ENCODE measurements at places on chromosomes 11 and 22. TPM values are rescaled to one million over a fixed set of nuclear protein-coding genes. Genes with fewer than 3 reads are reported as not detected.

DNA sequence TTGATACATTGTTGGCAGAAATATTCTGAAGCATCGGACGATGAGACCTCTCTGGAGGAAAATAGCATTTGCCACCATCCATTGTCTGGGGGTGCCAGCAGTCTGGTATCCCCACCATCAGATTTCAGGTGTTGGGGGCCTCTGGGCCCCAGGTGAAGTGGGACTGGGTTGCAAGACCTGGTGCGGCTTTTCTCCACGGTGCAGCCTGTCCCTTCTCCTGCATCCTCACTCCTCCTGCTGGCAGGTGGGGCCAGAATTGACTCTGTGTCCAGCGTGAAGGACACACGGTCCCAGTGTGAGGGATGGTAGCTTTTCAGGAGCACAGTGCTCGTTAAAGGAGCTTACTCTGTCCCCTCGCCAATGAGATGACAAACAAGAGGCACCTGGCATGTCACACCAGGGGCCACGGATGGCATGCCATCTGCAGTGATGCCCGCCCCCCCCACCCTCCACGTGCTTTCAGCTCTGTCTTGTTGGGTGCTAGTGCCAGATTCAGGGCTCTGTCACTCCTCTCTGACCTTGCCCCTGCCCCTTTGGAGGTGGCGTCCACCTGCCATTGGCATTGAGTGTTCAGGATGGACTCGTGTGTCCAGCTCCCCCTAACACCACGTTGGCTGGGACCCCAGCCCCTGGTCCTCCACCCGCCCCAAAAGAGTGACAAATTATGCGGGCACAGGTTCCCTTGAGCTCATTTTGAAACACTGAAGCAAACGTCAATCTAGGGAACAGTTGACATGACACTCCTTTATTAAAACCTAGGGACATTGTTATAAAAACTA is 62.4 kb downstream of the PARVG start:
- peaks cover 15% of the 10 kb centered on the region for H3K27me3 ChIP-seq
- H3K4me1 ChIP-seq, result no peaks in the 10 kb centered on the region
- H3K4me3 ChIP-seq, result no peak overlapping the region
- no peak for DNase-seq
- H3K27ac ChIP-seq, result no peak overlapping the region
- no peaks in the 10 kb centered on the region for H3K36me3 ChIP-seq

DNA sequence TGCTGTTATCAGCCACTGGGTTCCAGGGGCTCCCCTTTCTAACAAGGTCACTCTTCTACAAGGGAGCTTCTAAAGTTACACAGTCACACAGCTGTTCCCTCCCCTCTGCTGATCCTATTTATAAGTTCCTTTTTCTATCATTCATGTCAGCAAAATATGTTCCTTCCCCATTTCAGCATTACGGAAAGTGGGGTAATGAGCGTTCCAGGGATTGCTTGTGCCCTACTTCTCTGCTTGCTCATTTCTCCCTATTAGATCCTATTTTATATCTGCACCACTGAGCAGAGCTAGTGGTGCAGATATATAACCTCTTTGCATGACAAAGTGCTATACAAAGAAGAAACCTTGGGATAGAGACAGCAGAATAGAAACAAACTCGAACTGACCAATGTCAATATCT is 22.7 kb upstream of the PLEKHB1 start:
- no peaks in the 10 kb centered on the region for H3K36me3 ChIP-seq
- H3K4me3 ChIP-seq, result no peak overlapping the region
- H3K4me1 ChIP-seq, result peaks cover 4% of the 10 kb centered on the region
- DNase-seq, result no peak
- H3K27ac ChIP-seq, result no peak overlapping the region

DNA sequence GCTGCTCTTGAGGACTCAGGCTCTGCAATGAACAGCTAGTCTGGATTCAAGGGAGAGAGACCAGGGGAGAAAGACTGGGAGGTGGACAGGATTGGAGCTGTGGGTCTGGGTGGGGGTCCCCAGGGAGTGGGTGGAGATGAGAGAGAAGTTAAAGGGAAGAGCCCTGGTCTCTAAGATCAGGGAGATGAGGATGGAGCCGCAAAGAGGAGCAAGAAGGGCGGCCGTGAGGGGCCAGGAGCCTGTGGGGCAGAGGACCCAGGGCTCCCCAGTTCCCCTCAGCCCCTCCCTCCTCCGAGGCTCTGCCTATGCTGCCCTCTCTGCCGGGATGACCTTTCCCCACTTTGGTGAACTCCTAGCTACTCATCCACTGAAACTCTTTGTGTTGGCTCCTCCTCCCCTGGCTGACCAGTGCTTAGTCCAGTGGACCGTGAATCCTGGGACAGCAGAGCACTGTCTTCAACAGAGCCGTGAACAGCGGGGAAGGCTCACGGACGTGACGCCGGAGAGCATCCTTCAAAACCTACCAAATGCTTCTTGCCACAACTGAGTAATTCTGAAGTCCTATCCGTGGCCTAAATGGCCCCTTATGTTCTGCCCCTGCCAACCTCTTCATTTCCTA is 16.4 kb upstream of the RFPL3 start:
- no peak for DNase-seq
- H3K4me1 ChIP-seq, result no peaks in the 10 kb centered on the region
- H3K36me3 ChIP-seq, result no peaks in the 10 kb centered on the region
- H3K27ac ChIP-seq, result no peak overlapping the region
- H3K4me3 ChIP-seq, result no peak overlapping the region
- peaks cover 39% of the 10 kb centered on the region for H3K27me3 ChIP-seq

DNA sequence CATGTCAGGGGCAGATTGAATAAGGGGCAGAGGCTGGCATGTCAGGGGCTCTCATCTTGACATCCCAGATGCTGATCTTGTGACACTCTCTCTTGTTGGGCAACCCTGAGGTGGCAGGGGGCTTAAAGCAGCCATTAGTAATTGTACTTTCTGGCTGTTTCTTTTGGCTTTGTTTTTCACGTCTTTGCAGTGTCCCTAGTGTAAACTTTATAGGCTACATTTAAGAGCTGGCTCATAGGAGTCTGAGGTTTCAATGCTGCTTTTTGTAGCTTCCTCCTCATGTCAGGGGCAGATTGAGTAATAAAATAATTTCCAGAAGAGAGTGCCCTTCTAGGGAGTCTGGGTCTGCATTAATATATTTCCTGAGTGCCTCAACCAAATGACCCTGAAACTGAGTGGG is 86.1 kb downstream of the RAB38 start:
- H3K27ac ChIP-seq, result no peak overlapping the region
- no peaks in the 10 kb centered on the region for H3K36me3 ChIP-seq
- H3K27me3 ChIP-seq, result peaks cover 21% of the 10 kb centered on the region
- H3K4me1 ChIP-seq, result no peaks in the 10 kb centered on the region

- no peaks in the 10 kb centered on the region for H3K27me3 ChIP-seq
- no peak overlapping the region for H3K4me3 ChIP-seq
- H3K27ac ChIP-seq, result no peak overlapping the region
Measured at GRCh38 chr11:115885535-115886421, 381.6 kb upstream of the CADM1 start.

GRCh38 chr11:67634366-67635230 is 4.9 kb upstream of the NUDT8 start:
- H3K27ac ChIP-seq, result no peak overlapping the region
- H3K4me3 ChIP-seq, result no peak overlapping the region
- DNase-seq, result no peak
- no peaks in the 10 kb centered on the region for H3K36me3 ChIP-seq
- H3K27me3 ChIP-seq, result no peaks in the 10 kb centered on the region

- no peaks in the 10 kb centered on the region for H3K27me3 ChIP-seq
- H3K36me3 ChIP-seq, result no peaks in the 10 kb centered on the region
- no peak for DNase-seq
- no peak overlapping the region for H3K27ac ChIP-seq
- H3K4me3 ChIP-seq, result no peak overlapping the region
Measured at GRCh38 chr11:100080381-100080780, 606.7 kb upstream of the ARHGAP42 start.

GRCh38 chr11:34721646-34722045 is 100.8 kb downstream of the EHF start:
- H3K4me1 ChIP-seq, result no peaks in the 10 kb centered on the region
- H3K36me3 ChIP-seq, result no peaks in the 10 kb centered on the region
- peaks cover 7% of the 10 kb centered on the region for H3K27me3 ChIP-seq
- no peak overlapping the region for H3K4me3 ChIP-seq
- no peak overlapping the region for H3K27ac ChIP-seq
- DNase-seq, result no peak

- peaks cover 58% of the 10 kb centered on the region for H3K4me1 ChIP-seq
- no peak for DNase-seq
- H3K27ac ChIP-seq, result peak overlapping the region; percentile 90
Measured at GRCh38 chr11:46845440-46845739, 690 bp downstream of the CKAP5 start.

DNA sequence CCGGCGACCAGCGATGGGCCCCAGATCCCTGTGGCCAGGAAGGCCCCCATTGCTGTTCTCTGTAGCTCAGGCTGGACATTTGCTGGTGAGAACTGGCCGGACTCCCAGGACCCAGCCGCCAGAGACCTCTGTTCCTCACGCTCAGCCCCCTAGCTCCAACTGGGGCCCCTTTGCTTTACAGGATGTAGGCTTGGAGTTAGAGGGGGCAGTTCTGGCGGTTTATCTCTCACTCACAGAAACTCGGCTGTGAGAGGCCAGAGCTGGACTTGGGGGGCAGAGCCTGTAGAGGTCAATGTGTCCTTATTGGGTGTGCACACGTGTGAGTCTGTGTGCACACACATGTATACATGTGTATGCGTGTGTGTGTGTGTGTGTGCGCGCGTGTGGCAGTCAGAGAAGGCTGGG is 502 bp downstream of the SMIM38 start:
- peak overlapping the region; percentile 48 for H3K4me3 ChIP-seq
- no peak for DNase-seq
- H3K36me3 ChIP-seq, result no peaks in the 10 kb centered on the region
- no peak overlapping the region for H3K27ac ChIP-seq
- H3K4me1 ChIP-seq, result no peaks in the 10 kb centered on the region

DNA sequence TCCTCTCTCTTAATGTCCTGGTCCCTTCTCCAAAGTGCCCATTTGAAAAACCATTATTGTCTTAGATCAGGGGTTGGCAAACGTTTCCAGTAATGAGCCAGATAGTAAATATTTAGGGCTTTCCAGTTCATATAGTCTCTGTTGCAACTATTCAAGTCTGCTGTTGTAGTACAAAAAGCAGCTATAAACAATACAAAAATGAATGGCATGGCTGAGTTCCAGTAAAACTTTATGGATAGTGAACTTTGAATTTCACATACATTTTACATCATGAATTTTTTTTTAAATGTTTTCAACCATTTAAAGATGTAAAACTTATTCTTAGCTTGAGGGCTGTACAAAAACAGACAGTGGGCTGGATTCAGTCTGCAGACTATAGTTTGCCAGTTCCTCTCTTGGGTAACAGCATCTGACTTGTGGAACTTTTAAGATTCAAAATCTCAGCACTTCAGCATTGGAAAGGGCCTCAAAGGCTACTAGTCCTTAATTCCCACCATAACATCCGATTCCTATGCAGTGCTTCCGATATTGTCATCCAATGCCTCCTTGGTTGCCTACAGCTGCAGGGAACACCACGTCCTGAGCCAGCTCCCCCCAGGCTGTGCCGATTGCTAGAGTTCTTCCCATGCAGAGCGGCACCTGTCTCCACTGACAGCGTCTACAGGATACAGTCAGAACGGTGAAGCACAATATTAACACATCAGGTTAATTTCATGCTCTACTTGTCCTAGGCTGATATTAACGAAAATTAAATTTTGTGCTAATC is 65.6 kb upstream of the E2F8 start:
- H3K27me3 ChIP-seq, result peaks cover 6% of the 10 kb centered on the region
- no peaks in the 10 kb centered on the region for H3K36me3 ChIP-seq
- H3K4me1 ChIP-seq, result no peaks in the 10 kb centered on the region
- no peak for DNase-seq

DNA sequence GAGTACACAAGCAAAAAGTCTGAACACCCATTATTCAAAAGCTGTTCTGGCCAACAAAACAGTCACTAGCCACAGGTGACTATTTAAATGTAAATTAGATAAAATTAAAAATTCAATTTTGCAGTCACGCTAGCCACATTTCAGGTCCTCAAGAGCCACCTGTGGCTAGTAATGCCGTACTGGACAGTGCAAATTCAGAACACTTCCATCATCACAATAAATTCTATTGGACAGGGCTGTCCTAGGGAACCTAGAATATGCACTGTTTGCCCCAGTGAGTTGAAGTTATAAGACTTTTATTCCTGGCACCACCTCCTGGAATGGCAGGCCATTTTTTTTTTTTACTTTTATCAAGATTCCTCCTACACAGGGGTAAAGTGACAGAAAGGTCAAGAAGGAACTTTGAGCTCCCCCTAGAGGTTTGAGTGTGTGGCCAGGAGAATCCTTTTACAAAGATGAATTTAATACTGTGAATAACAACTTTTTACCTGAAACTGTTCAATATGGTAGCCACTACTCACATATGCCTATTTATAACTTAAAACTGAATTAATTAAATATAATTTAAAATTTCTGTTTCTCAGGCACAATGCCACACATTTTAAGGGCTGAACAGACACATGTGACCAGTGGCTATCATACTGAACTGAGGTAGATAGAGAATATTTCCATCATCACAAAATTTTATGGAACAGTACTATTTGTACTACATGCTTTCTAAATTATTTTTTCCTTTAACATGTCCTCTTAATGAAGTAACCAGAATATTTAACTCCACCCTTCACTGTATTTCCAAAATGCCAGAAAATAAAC is 6.5 kb downstream of the MSANTD2 start:
- peak; percentile 20 for DNase-seq
- no peak overlapping the region for H3K4me3 ChIP-seq
- no peak overlapping the region for H3K27ac ChIP-seq

Gene DENND6B
- 8.5 TPM for total RNA-seq

Gene SMTNL1
- total RNA-seq, result not detected

Gene F2
- total RNA-seq, result not detected

Gene VSIG2
- 0.48 TPM for total RNA-seq

Gene SYTL2
- 40.1 TPM for total RNA-seq
